CD8-positive, alpha-beta memory T cell (primary cell): ENCODE measurements at places on chromosomes 2 and 18. TPM values are rescaled to one million over a fixed set of nuclear protein-coding genes. Genes with fewer than 3 reads are reported as not detected.

- H3K36me3 ChIP-seq, result no peaks in the 10 kb centered on the region
- H3K27me3 ChIP-seq, result no peaks in the 10 kb centered on the region
- no peaks in the 10 kb centered on the region for H3K4me1 ChIP-seq
- no peak for DNase-seq
- H3K27ac ChIP-seq, result no peak overlapping the region
- no peak overlapping the region for H3K4me3 ChIP-seq
These were observed 14.4 kb downstream of the NGEF start for GRCh38 chr2:232998666-232998985.

The CCDC88A gene
- 9.5 TPM for total RNA-seq

The EMILIN1 gene
- 0.89 TPM for total RNA-seq

The RAB17 gene
- not detected for total RNA-seq

DNA sequence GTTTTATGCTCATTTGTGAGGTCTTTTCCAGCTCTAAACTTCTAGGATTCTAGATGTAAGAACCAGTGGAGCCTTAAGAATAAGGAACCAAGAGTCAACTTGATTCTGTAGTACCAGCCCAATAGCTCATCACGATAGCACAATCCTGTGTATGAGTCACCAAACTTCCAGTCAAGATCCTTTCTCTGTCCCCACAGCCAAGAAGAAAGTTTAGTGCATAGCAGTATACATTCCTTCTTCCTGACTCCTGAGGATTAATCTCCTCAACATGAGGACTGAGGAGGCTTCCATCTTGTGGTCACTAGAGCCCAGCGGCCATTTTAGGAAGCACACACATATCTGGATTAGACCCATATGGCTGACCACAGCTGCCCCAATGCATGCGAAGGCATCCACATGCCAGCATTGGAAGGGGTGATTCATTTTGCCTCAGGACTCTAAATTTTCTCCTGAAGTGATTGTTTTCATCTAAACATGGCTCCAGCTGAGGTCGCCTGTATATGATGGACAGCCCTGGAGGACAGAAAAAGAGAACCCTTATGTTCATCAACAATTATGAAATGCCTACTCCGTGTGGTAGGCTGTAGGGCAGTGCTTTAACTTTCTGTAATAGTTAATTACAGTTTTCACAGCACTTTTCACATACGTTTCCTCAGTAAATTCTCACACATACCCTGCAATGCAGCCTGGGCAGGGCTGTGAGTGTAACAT, 53.5 kb downstream of the RASGRP3 start:
- no peak overlapping the region for H3K27ac ChIP-seq
- DNase-seq, result no peak
- no peaks in the 10 kb centered on the region for H3K4me1 ChIP-seq
- H3K36me3 ChIP-seq, result no peaks in the 10 kb centered on the region

The VIT gene
- not detected for total RNA-seq

GRCh38 chr2:174328114-174328960, 6.4 kb upstream of the SP9 start:
- no peak overlapping the region for H3K27ac ChIP-seq
- no peak for DNase-seq
- H3K36me3 ChIP-seq, result no peaks in the 10 kb centered on the region
- H3K4me3 ChIP-seq, result no peak overlapping the region

DNA sequence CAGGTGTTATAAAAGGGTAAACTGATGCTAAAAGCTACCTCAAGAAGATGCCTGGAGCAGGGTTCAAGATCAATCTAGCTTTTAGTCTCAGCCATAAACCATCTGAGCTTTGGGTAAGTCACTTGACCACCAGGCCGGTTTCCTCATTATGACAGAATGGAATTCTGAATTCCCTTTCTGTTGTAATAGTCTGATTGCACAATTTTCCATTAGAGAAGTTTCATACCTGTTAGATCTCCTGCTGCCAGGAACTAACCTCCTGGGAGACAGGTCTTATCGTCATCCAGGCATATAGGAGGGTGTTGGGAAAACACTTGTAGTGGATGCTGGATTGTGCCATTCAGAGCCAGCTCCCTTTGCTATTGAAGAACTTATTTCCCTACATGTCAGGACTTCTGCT, 272.5 kb downstream of the TDRD15 start:
- no peak overlapping the region for H3K27ac ChIP-seq
- no peak overlapping the region for H3K4me3 ChIP-seq
- no peaks in the 10 kb centered on the region for H3K36me3 ChIP-seq
- no peaks in the 10 kb centered on the region for H3K4me1 ChIP-seq
- no peaks in the 10 kb centered on the region for H3K27me3 ChIP-seq
- no peak for DNase-seq

The IL1B gene
- not detected for total RNA-seq

- H3K27me3 ChIP-seq, result no peaks in the 10 kb centered on the region
- H3K4me3 ChIP-seq, result no peak overlapping the region
- DNase-seq, result no peak
- H3K27ac ChIP-seq, result no peak overlapping the region
- no peaks in the 10 kb centered on the region for H3K36me3 ChIP-seq
These were observed 46.3 kb upstream of the STAT4 start for GRCh38 chr2:191197096-191197495.

GRCh38 chr2:168029071-168029470, 218.3 kb downstream of the STK39 start:
- no peaks in the 10 kb centered on the region for H3K4me1 ChIP-seq
- H3K4me3 ChIP-seq, result no peak overlapping the region
- H3K36me3 ChIP-seq, result no peaks in the 10 kb centered on the region
- no peak for DNase-seq

DNA sequence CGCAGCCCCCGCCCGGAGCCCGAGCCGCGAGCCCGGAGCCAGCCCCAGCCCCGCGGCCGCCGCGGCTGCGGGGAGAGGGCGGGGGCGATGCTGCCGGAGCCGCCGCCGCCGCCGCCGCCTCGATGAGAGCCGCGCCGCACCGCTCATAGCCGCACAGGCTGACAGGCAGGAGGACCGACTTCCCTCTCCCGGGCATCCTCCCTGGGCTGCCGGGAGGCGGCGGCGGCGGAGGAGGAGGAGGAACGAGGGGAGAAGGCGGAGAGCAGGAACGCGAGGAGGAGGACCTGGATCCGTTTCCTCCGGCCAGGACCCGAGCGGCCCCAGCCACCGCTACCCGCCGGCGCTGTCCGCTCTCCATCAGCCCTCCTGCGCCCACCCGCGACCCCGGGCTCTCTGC, 370 bp downstream of the KLHL29 start:
- no peak overlapping the region for H3K4me3 ChIP-seq
- H3K27me3 ChIP-seq, result peaks cover 6% of the 10 kb centered on the region
- no peak overlapping the region for H3K27ac ChIP-seq
- no peaks in the 10 kb centered on the region for H3K36me3 ChIP-seq
- H3K4me1 ChIP-seq, result peaks cover 9% of the 10 kb centered on the region
- DNase-seq, result no peak

DNA sequence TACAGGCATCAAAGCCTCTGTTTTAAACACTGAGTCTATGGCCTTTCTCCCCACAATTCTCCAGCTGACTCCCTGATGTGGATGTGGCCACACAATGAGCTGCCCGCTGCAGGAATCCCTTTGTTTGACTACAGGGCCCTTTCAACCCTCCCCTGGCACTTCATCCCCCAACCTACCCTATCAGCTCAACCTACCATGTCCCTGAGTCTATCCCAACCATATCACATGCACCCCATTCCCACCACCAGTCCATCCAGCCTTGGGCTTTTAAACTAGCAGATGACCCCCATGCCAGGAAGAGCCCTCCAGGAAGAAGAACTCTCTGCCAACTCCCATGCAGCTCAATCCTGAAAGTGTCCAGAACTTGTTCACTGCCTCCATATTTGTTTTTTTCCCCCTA, 46.9 kb upstream of the TEX51 start:
- no peak for DNase-seq
- H3K27me3 ChIP-seq, result no peaks in the 10 kb centered on the region
- H3K4me1 ChIP-seq, result no peaks in the 10 kb centered on the region
- no peaks in the 10 kb centered on the region for H3K36me3 ChIP-seq
- no peak overlapping the region for H3K27ac ChIP-seq

DNA sequence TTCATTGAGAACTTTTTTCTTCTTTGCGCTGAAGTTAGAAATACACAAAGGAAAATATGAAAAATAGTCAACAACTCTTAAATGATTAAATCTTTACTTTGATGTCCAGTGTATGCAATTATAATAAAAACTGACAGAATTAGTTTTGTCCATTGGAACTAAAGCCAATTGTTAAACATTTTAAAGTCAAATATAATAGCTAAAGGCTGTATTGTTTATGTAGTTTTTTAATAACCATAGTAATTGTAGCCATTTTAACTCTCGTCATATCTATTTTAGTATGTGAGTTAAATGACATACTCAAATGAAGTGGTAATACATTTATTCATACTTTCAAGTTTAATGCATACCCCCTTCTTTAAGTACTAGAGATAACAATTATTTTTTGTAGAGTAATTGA, 4.7 kb upstream of the COBLL1 start:
- no peaks in the 10 kb centered on the region for H3K27me3 ChIP-seq
- no peak overlapping the region for H3K27ac ChIP-seq
- DNase-seq, result no peak
- H3K4me1 ChIP-seq, result no peaks in the 10 kb centered on the region

GRCh38 chr2:233414777-233415570, 60.7 kb downstream of the DGKD start:
- no peak overlapping the region for H3K27ac ChIP-seq
- peaks cover 95% of the 10 kb centered on the region for H3K4me1 ChIP-seq
- H3K4me3 ChIP-seq, result no peak overlapping the region
- no peak for DNase-seq

- peaks cover 8% of the 10 kb centered on the region for H3K4me1 ChIP-seq
- H3K36me3 ChIP-seq, result no peaks in the 10 kb centered on the region
- no peak overlapping the region for H3K4me3 ChIP-seq
- no peak overlapping the region for H3K27ac ChIP-seq
These were observed 152.9 kb downstream of the SMAD7 start for GRCh38 chr18:48797841-48798255.

GRCh38 chr2:15939556-15939853, 845 bp upstream of the MYCN start:
- H3K36me3 ChIP-seq, result no peaks in the 10 kb centered on the region
- peaks cover 18% of the 10 kb centered on the region for H3K4me1 ChIP-seq
- DNase-seq, result no peak
- no peak overlapping the region for H3K27ac ChIP-seq
- no peak overlapping the region for H3K4me3 ChIP-seq

DNA sequence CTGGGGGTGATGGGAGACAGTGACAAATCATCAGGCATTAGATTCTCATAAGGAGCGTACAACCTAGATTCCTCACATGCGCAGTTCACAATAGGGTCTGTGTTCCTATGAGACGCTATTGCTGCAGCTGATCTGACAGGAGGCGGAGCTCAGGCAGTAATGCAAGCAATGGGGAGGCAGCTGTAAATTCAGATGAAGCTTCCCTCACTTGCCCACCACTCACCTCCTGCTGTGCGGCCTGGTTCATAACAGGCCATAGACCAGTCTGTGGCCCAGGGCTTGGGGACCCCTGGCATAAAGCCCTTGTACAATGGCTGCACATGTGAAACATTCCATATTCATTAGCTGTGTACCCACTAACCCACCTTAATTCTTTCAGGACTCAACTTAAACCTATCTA, 18.0 kb downstream of the NMUR1 start:
- H3K27me3 ChIP-seq, result no peaks in the 10 kb centered on the region
- H3K4me3 ChIP-seq, result no peak overlapping the region
- H3K27ac ChIP-seq, result no peak overlapping the region
- H3K4me1 ChIP-seq, result peaks cover 13% of the 10 kb centered on the region
- DNase-seq, result no peak

DNA sequence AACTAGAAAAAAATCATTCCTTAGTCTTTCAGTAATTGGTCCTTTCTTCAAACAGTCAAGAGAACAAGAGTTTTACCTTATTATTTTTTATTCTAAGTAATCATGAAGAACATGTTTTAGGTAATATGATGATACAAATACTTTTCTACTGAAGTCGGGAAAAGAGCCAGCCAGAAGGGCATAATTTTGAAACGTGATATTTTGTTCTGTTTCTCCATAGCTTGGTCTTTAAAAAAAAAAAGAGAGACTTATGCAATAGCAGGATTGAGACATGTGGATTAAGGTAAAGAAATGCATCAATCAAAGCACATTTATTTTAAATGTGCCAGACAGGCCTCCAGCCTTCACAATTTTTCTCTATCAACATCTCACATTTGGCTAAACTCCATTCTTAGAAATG, 1016.8 kb downstream of the CNTNAP5 start:
- no peaks in the 10 kb centered on the region for H3K36me3 ChIP-seq
- H3K27ac ChIP-seq, result no peak overlapping the region
- DNase-seq, result no peak
- H3K4me3 ChIP-seq, result no peak overlapping the region
- no peaks in the 10 kb centered on the region for H3K4me1 ChIP-seq

The RPRM gene
- not detected for total RNA-seq

The TAF4B gene
- 19.5 TPM for total RNA-seq

GRCh38 chr18:73690222-73690621, 457.4 kb downstream of the FBXO15 start:
- H3K27me3 ChIP-seq, result no peaks in the 10 kb centered on the region
- H3K4me3 ChIP-seq, result no peak overlapping the region
- no peak overlapping the region for H3K27ac ChIP-seq
- no peak for DNase-seq
- no peaks in the 10 kb centered on the region for H3K36me3 ChIP-seq

The YES1 gene
- 21.4 TPM for total RNA-seq

DNA sequence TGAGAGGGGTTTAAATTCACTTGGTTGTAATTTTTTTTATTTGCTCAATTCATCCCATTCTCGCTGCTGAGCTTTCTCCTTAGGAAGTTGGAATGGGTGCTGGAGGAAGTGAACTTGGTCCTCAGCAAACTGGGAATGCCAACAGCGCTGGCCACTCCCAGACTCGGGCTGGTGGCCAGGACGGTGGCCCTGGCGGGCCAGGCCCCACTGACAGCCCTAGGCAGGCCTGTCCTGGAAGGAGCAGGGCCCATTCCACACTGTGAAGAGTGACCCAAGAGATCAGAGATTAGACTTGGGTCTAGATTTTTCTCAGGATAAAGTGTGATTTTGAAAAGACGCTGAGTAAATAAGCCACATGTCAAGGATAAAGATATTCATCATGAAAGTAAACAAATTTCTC, 132.7 kb downstream of the HDAC4 start:
- no peak for DNase-seq
- peak overlapping the region; percentile 100 for H3K4me3 ChIP-seq
